Fibroblast of skin of scalp (primary cell): ENCODE measurements at places on chromosomes 13 and 19.

DNA sequence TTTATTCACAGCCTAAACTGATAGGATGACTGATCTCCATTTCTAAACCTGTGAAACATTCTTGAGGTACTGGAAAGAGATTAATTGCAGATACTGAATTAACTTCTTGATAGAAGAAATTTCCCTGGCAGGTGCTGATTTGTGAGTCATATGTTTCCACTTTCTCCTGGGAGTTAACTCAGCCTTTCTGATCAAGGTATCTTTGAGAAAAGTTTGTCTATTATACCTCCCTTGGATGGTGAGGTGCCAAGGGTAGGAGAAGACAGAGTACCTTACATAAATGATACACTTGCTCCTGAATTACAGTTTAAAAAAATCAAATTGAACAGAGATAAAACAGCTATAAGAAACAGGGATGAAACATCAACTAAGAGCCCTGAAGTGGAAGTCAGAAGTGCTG, 123.0 kb downstream of the RGCC start:
- no peak for DNase-seq

GRCh38 chr13:91714855-91715254, 316.4 kb downstream of the GPC5 start:
- DNase-seq, result no peak

- DNase-seq, result no peak
Measured at GRCh38 chr19:46052896-46053295, 12.1 kb upstream of the IGFL4 start.

DNA sequence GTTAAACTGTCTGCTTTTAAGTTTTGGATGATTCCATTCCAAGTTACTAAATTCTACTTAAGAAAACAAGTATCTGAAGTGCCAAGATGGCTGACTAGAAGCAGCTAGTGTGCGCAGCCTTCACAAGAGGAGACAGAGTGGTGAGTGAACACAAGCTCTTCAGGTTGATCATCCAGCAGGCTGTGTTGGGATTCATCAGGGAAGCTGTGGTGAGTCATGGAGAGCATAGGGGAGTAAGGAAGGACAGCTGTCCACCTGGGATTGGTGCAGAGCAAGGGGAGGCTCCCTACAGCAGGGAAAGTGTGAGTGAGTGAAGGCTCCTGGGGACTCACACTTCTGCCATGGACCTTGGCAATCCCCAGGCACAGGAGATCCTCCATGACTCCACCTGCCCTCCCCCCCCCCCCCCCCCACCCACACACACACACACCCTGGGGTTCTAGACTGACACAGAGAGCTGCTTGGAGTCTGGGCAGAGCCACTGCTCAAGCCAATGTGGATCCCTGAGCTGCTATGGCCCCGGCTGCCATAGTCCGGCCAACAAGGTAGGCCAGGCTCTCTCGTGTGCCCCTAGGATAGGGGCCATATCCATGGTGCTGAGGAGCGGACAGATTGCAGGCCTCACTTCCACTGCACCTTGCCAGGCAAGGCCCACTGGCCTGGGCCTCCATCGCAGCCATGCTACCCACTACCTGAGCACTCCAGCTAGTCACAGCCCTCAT, 23.5 kb downstream of the SLC25A15 start:
- DNase-seq, result peak; percentile 10

DNA sequence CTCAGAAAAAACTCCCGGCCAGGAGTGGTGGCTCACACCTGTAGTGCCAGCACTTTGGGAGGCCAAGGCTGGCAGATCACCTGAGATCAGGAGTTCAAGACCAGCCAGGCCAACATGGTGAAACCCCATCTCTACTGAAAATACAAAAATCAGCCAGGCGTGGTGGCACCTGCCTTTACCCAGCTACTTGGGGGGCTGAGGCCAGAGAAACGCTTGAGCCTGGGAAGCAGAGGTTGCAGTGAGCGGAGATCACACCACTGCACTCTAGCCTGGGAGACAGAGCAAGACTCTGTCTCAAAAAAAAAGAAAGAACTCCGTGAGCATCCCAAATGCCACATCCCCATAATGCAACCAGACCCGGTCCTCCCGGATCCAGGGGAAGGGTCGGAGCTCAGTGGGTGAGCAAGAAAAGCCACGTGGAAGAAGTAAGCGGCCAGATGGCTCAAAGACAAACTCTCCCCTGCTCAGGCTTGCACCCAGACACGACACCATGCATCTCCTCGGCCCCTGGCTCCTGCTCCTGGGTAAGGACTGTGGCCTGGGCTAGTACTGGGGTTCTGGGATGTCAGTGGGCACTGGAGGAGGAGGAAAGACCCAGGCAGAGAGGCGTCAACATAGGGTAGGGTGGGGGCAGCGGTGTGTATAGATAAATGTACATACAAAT, 2.7 kb downstream of the CD22 start:
- DNase-seq, result no peak

- DNase-seq, result no peak
Measured at GRCh38 chr13:40169476-40169875, 497.0 kb downstream of the FOXO1 start.

DNA sequence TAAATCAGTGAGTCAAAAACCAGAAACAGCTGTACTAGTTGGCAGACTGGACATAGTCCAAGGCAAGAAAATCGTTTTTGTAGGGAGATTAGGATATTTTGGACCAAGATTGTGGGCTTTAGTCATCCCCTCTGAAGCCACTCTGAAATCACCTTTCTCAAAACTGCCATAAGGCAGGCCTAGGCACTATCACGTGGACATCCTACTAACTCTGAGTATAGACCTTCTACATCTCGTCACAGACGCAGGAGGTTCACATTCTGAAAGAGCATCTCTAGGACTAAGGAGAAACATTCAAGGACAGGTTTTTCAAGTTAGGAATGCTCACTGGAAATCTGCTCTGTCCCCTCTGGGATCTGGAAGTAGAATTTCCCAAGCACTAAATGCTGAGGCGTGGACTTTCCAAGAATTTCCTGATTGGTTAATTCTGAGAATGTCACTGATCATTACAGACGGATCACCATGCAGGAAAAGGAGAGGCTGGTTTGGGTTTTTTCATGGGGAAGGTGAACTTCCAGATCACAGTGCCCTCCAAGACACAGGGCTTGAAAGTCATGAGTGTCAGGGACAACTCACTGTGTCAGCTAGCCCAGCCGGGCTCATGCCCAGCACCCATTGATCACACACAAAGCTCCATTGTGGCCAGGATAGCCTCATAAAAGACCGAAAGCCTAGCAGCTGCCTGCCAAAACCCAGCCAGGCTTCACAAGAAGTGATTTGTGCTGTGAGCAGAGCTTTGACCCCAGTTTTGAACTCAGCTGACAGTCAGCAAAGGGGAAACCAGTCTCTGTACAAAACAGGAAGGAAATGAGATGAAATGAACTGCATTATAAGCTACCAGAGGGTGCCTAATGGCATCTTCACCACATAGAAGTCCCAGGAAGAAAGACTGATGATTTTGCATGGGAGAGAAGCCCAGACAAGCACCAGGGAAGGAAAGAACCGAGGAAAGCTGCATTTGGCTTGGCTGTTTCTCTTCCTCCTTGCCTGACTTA, 2.7 kb upstream of the RUBCNL start:
- no peak for DNase-seq

DNA sequence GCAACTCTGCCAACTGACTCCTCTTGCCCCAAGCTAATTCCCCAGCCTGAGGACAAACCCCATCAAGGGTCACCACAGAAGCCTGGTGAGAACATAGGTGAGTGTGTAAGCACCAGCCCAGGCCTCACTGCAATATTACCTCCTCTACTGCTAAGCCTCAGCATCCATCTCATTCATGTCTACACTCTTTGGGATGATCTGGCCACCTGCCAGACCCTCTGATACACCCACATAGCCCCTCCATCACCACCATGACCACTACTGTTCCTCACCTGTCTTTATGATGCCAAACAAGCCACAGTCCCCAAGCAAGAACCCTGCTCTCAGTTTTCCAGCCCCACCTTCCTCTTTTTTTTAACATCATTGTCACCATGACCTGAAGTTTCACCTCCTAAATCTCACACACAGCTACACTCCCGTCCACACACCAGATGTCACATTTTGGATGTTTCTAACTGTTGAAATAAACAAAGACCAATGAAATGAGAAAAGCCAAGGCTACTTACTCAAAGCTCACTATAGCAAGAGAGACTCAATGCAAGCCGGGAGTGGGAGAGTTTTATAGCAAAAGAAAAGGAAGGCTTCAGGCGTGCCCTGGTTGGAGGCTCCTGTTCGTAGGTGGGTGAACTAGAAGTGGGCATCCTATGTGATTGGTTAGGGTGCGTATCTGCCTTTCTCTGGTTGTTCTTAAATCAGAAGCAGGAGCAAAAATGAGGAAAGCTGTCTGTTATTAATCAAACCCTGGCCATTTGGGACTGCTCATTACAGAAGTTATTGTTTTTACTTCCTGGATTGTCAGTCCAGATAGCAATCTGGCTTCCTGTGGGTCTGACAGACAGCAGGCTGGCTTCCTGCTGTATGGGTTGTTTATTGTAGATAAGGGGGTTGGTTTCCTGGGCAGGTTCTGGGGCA, 2.0 kb downstream of the ZNF792 start:
- no peak for DNase-seq

DNA sequence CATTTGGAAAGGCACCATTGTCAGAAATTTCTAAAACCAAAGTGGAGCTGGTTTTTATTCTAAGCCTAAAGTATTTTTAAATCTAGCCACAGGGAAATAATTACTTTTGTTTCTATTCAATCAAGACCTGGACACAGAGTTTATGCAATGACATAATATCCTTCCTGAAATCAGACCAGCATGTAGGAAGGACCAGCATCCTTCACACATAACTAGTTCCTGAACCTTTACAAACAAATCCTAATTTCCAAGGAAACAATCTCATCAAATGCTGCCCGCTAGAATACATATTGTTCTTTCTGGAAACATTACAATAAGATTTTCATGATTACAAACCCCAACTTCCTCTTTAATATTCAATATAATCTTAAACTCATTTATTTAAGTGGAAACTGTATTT, 1.5 kb downstream of the STARD13 start:
- DNase-seq, result no peak

DNA sequence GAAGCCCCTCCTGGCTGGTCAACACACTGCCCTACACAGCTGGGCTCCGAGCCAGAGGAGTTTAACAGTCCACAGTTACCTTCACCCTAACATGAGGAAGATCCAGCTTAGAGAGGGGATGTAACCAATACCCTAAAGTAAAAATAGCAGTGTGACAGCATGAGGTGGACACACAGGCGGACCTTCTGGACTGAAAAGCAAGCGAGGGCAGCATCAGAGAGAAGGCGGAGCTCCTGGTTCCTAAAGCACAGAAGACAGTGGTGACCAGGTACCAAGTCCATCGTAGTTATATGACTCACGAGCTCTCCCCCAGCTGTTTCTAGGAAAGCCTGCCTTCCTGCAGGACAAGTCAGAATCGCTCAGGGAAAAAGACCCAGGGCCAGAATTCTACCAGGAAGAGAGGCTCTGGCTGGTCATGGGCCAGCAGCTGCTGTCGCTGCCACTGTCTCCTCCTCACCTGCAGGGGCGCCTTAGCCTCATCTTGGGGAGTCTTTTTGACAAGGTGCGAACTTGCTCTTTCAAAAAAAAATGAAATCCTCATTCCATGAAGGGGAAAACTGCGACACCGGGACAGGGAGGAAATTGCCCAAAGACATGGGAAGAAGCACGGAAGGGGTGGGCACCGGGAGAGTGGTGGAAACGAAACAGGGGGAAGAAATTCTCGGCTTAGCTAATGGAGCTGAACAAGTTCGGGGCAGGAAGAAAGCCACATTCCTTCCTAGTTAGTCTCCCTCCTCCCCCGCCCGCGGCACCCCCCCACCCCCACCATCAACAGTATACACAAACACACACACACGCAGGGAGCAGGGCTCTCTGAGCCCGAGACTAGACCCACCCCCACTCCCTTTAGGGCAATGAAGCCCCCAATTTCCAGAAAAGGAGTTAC, 1.7 kb downstream of the ELL start:
- DNase-seq, result peak; percentile 80

DNA sequence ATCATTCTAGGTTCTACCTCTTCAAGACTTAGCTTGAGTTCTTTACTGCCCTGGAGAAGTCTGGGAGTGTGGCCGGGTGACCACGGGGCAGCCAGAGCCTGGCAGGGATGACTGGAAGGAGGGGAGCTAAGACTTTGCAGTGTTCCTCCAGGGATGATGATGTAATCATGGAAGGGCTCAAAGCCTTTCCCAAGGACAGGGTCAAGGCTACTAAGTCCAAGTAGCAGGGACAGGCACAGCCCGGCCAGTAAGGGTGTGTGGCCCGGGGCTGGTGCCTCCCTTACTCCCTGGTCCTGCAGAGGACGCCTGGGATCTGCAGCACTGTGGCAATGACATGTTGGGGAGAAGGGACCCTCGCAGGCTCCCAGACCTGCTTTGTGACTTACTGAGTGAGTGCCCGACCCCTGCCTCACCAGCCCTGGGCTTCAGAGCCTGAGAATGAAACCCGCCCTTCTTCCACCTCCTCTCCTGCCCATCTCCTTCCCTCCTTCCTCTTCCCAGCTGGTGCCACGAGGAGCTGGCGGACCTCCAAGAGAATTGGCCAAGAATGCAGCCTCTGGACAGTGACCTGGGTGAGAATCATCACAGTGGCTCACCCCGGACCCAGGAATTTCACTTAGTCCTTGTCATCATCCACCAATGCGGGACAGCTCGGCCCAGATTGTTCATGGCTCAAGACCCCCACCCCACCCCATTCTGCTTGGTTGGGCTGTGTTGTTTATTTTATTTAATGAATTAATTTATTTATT, 15.6 kb upstream of the FBXO17 start:
- no peak for DNase-seq

DNA sequence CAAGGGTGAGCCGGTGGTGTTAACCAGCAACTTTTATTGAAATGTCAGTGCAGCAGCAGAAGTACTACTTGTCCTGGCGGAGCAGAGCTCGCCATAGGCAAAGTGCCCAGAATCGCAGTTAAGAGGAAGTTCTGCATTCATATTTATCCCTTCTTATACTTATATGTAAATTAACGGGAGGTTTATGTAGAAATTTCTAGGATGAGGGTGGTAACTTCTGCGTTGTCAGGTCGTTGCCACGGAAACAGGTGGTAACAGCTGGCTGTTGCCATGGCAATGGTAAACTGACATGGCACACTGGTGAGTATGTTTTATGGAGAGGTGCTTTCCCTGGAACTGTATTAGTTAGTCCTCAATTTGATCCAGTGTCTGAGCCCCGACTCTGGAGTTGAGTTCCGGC, 2494.9 kb upstream of the PCDH20 start:
- DNase-seq, result no peak
